Hematopoietic multipotent progenitor cell (in vitro differentiated cells): ENCODE measurements at places on chromosomes 7 and 10.

- DNase-seq = no peak
These were observed 99.3 kb downstream of the ZNF248 start for GRCh38 chr10:37758074-37758473.

GRCh38 chr10:60123668-60124067 lies 217.3 kb upstream of the CCDC6 start:
- no peak for DNase-seq

- no peak for DNase-seq
These were observed 468.0 kb downstream of the HTR7 start for GRCh38 chr10:90389876-90390275.

DNA sequence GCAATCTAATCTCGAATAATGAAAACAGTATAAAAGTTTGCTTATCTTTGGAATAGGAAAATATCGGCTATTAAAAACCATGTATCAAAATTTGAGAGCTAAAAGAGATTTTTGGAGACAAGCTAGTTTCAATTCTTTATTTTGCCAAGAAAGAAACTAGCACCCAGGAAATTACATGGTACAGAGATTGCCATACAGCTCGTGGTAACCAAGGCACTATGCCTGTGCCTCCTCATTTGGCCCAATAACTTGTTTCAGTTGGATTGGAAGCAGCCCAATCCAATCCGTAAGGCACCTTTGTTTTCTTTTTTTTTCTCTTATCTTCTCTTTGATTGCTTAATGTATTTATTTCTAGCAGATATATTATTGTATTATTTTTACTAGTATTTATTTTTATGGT lies 55.0 kb downstream of the GNAI1 start:
- DNase-seq = no peak

GRCh38 chr7:140036224-140036962 lies 26.4 kb downstream of the PARP12 start:
- no peak for DNase-seq

DNA sequence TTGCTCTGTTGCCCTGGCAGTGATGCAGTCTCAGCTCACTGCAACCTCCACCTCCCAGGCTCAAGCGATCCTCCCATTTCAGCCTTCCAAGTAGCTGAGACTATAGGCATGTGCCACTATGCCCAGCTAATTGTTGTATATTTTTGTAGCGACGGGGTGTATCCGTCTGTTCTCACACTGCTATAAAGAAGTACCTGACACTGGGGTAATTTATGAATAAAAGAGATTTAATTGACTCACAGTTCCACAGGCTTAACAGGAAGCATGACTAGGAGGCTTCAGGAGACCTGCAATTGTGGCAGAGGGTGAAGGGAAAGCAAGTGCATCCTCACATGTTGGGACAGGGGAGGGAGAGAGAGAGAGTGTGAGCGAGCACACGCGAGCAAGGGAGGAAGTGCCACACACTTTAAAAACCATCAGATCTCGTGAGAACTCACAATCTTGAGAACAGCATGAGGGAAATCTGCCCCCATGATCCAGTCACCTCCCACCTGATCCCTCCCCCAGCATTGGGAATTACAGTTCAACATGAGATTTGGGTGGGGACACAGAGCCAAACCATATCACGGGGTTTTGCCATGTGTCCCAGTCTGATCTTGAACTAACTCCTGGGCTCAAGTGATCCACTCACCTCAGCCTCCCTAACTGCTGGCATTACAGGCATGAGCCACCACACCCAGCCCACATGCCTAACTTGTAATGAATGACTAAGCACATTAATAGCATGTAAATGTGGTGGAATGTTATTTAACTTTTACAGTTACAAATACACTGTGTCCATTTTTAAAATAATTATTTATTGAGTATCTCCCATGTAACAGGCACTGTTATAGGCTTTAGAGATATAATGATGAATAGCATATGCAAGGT lies 65.5 kb downstream of the RALA start:
- no peak for DNase-seq

DNA sequence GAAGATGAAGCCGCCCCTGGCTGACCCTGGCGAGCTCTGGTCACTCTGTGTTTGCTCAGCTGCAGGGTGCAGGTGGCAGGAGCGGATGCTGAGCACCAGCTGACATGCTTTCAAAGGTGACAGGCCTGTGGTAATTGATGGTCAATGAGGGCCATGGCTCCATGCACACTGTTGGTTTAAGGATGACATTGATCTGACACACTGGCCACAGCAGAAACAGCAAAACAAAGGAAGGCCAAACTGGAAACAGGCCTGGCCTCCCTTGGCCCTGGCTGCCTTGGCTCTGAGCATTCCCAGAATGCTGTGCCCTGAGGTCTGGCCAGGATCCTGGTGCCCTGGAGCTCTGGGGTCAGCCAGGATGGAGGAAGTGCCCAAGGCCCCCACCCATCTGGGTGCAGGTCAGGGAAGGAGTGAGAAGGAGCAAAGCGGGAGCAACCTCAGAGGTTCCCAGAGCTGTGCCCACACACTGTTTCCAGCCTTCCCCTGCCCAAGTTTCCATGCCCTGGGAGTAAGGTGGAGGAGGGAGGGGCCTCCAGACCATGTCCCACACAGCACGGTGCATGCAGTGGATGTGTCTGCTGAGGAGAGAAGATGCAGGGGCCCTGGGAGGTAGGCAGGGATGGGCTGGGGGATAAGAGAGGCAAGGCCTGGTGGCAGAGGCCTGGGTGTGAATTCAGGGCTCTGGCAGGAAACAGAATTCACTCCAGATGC lies 302.2 kb downstream of the RPS24 start:
- no peak for DNase-seq

GRCh38 chr7:129949292-129950133 lies 3.2 kb downstream of the UBE2H start:
- no peak for DNase-seq

DNA sequence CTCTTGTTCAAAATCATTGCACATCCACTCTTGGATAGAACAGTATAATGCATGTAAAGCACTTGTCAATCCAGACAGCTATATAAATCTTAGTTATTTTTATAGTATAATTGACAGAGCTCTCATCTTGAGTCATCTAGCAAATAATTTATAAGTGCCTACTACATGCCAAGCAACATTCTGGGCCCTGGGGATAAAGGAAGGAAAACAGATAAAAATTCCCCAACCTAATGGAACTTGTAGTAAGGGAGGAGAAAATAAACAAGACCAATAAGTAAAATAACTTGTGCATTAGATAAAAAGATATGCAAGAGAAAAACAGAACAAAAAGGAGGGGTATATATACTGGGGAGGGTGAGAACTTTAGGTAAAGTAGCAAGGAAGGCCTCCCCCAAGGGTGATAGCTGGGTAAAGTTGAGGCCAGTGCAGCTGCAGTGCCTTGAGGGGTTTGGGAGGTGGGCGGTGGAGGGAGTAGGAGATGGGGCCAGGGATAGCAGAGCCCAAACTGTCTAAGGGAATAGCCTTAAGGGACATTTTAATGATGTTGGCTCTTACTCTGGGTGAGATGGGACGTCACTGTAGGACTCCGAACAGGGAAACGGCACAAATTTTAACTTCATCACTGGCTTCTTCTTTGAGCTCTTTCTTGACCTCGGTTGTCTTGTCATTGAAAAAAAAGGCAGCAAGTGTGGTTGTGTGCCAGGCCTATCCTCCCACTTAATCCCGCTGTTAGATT lies 79.3 kb upstream of the SEC61G start:
- DNase-seq = no peak
